ENCODE measurements at places on chromosomes 5 and 9. TPM values are rescaled to one million over a fixed set of nuclear protein-coding genes. Genes with fewer than 3 reads are reported as not detected.

SLC1A3 gene
- 50.9 TPM for total RNA-seq

GLRA1 gene
- total RNA-seq = not detected

HDAC3 gene
- total RNA-seq = 22.2 TPM

C5orf52 gene
- total RNA-seq = not detected

DNA sequence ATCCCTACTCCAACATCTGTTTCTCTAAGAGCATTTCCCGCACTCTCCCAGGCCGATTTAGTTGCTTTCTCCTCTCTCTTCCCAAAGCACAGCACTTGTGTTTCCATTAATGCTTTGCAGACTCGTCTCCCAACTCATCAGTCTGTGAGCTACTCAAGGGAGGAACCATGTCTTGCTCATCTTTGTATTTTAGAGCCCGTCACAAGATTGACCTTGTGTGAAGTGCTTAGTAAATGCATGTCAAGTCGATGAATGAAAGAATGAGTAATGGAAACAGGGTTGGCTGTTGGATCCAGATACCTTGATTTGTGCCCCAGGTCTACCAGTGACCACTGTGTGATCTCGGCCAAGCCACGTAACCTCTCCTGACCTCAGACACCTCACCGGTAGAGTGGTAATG is 99.3 kb downstream of the KLF4 start:
- no peaks in the 10 kb centered on the region for H3K4me1 ChIP-seq
- H3K36me3 ChIP-seq = no peaks in the 10 kb centered on the region
- no peak for DNase-seq
- H3K27ac ChIP-seq = peak overlapping the region; percentile 15
- no peak overlapping the region for H3K4me3 ChIP-seq
- H3K27me3 ChIP-seq = no peaks in the 10 kb centered on the region

DNA sequence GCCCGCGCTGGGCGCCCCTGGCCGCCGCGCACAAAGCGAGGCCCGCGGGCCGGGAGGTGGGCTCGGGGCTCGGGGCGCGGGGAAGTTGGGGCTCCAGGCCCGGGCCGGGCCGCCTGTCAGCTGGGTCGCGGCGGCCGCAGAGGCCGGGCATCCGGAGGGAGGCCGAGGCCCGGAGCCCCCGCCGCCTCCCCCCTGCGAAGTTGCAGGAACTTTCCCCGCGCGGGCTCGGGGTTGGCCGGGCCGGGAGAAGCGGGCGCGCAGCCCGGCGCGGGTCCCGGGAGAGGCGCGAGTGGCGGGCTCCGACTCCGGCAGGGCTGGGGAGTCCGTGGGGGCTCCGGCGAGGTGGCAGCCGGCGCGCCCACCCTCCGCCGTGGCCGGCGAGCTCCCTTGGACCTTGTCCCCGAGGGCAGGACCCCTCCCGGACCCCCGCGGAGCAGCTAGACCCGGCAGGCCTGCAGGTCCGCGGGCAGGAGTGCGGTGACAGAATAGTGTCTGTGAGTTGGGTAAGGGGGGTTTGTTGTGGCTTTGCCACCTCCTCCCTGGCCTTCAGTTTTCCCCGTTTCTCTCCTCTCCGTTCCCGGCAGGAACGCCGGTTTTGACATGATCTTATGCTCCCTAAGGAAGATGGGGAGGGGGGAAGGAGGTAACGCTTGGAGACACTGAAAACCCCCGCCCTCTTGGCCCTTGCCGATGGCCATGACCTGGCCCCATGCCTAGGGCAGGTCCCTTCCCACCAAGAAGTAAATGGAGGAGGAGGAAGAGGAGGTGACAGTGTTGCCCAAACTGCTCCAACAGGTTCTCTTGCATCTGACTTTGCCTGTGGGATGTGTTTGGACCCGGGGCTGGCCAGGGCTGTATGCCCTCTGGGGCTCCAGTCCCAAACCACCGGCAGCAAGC is 942 bp downstream of the PHF2 start:
- H3K4me1 ChIP-seq = no peaks in the 10 kb centered on the region
- peak overlapping the region; percentile 84 for H3K4me3 ChIP-seq
- no peaks in the 10 kb centered on the region for H3K27me3 ChIP-seq
- peak overlapping the region; percentile 89 for H3K27ac ChIP-seq
- DNase-seq = peak; percentile 58

GRCh38 chr5:103849934-103850333 is 287.3 kb upstream of the NUDT12 start:
- no peak for DNase-seq
- no peaks in the 10 kb centered on the region for H3K4me1 ChIP-seq
- H3K27ac ChIP-seq = no peak overlapping the region

GRCh38 chr5:16784843-16785791 is 151.0 kb downstream of the MYO10 start:
- H3K4me1 ChIP-seq = no peaks in the 10 kb centered on the region
- H3K36me3 ChIP-seq = no peaks in the 10 kb centered on the region
- no peak overlapping the region for H3K27ac ChIP-seq
- no peak overlapping the region for H3K4me3 ChIP-seq
- no peaks in the 10 kb centered on the region for H3K27me3 ChIP-seq
- DNase-seq = no peak

DNA sequence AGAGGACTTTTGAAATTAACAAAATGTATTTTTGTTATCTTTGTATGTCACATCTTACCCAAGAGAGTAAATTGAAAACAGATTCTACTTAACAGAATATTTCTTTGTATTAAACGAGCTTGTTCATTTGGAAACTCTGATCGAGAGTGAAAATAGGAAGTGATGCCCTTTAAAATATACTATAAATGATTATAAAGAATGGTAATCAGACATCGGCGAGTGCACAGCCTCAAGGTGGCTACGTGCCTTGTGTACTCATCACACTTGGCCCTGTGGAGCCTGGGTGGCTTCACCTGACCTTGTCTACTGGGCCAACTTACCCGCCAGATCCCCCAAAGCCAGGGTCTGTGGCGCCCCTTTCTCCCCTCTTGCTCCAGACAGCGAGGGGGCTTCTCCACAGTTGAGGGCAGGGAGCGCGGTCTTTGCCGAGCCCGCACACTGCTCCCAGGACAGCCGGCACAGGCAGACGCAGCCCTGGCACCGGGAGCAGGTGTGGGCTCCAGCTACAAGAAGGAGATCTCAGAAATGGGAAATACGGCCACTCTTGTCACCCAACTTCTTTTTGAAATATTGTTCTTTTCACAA is 243.2 kb downstream of the CEMIP2 start:
- no peak overlapping the region for H3K27ac ChIP-seq
- H3K36me3 ChIP-seq = no peaks in the 10 kb centered on the region
- DNase-seq = no peak
- H3K4me1 ChIP-seq = no peaks in the 10 kb centered on the region
- no peak overlapping the region for H3K4me3 ChIP-seq
- H3K27me3 ChIP-seq = no peaks in the 10 kb centered on the region

DNA sequence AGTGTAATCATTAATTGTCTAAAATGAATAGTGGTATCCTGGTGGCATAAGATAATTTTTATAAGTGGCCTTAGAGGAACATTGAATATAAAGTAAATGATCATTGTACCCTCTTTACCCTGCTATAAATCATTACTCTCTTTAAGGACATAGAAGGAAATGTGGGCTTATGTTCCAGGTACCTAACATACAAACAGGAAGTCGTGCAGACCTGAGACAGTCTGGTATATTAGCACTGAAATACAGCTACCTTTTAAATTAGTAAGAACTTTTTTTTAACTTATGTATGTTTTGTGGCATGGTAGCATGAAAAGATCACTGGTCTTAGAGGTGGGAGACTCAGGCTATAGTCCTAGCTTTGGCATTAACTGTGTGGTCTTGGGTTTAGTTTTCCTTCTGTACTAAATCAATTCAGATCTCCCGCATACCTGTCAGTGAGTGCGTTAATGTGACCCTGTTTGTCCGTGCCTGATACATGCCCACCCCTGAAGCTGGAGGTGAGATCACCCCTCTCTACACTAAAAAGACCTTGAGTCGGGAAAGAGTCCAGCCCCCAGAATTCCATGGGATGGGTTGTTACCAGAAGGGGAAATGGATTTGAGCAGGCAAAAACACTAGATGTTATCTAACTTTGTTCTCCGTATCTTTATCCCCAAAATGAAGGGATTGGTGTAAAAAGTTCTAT is 59.4 kb upstream of the ERBIN start:
- H3K36me3 ChIP-seq = no peaks in the 10 kb centered on the region
- no peak for DNase-seq
- H3K27ac ChIP-seq = no peak overlapping the region
- no peak overlapping the region for H3K4me3 ChIP-seq

DNA sequence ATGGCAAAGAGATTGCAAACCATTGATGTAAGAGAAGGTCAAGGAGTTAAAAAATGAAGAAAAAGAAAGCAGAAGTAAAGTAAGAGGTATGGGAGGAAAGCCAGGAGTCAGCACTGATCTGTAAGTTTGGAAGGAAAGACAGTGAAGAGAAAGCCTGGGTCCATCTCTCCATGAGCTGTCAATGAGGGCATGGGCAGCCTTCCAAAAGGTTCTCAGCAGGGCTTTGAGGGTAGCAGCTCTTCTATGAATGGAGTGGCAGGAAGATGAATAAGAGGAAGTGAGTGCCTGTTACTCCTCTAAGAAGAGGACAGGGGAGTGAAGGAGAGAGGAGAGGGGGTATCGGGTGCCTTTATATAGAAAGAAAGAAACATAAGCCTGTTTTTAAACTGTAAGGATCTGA is 97.1 kb downstream of the ADCY2 start:
- no peak overlapping the region for H3K4me3 ChIP-seq
- H3K36me3 ChIP-seq = no peaks in the 10 kb centered on the region
- no peaks in the 10 kb centered on the region for H3K27me3 ChIP-seq
- no peak for DNase-seq
- H3K27ac ChIP-seq = no peak overlapping the region

GRCh38 chr5:29247346-29248028 is 1946.0 kb upstream of the CDH6 start:
- H3K36me3 ChIP-seq = no peaks in the 10 kb centered on the region
- no peaks in the 10 kb centered on the region for H3K4me1 ChIP-seq
- H3K27me3 ChIP-seq = no peaks in the 10 kb centered on the region
- H3K27ac ChIP-seq = no peak overlapping the region

Measured in right atrium auricular region (tissue), 2 donors.